Fibroblast of skin of right quadriceps (primary cell): ENCODE measurements at places on chromosomes 7 and 10.

GRCh38 chr7:20466543-20467021 lies 135.9 kb downstream of the ITGB8 start:
- DNase-seq, result no peak

DNA sequence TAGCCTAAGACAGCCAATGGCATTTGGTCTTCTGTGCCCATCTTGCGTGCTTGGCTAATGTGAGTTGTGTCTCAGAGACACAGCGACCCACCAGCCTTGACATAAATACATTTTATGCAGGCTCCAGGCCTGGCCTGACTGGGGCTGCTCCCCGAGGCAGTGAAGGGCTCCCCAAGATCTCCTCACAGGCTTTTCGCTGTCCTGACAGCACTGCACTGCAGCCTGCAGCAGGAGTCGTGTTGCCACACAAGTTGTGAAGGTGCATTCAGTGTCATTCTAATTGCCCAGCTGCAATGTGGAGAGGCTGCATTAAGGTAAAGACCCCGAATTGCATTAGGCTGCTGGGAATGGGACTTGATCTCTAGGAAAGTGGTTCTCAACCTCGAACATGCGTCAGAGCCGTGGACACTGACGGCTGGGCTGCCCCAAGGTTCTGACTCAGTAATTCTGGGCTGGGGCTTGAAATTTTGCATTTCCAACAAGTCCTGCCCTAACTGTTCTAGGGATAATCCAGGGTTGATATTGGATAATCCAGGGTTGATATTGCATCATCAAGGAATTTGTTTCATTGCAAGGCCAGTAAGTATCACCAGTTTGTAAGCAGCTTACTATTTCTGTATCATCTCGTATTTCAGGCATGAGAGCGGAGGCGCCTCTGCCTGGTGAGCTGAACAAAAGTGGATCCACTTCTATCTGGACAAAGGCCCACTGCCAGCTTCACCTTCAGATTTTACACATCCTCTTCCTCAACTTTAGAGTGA lies 108.7 kb upstream of the INSIG1 start:
- DNase-seq, result peak; percentile 83

DNA sequence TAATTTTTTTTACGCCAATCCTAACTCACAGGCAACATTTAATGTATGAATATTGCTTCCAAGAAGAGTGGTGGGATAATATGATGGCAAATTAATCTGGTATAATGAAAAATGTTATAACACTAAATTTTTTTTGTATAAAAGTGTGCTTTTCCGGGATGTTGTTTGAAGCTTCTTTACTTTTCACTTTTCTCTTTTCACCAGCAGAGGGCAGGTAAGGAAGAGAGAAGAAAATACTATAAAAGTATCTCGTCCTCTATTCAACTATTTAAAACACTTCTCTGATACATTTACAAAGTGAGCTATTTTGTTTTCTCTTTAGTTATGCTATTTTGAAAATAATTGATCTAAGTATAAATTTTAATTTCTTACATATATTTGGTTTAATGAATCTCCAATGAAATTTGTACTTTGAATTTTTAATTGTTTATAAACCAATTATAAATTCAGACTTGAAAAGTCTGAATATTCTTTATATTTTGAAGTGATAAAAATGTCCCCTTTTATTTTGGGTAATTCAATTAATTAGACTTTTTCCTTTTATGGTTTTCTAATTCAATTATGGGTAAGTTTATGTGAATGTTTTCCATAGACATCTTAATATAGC lies 20.7 kb upstream of the CFTR start:
- peak; percentile 9 for DNase-seq

DNA sequence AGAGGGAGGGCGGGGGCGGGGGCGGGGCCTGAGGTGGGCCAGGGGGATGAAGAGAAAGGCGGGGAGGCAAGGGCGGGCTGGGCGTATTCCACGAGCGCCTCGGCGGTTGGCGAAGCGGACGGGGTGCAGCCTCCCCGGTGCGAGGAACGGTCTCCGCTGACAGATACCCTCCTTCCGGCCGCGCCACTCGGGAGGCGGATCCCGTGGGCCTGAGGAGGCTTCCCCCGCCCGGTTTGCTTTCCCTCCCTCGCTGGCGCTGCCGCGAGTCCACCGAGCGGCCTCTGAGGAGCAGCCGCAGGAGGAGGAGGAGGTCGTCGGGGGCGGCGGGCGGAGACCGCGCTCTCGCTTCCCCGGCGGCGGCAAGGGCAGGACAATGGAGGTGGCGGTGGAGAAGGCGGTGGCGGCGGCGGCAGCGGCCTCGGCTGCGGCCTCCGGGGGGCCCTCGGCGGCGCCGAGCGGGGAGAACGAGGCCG lies at the start of gene TRIM24:
Gene TRIM24, plus strand, starts transcription at position 84 of the 473 bp plus-strand sequence. Its CDS starts 290 bp downstream, at position 374.
- no peak for DNase-seq

GRCh38 chr7:15131661-15132060 lies 229.1 kb upstream of the DGKB start:
- no peak for DNase-seq

DNA sequence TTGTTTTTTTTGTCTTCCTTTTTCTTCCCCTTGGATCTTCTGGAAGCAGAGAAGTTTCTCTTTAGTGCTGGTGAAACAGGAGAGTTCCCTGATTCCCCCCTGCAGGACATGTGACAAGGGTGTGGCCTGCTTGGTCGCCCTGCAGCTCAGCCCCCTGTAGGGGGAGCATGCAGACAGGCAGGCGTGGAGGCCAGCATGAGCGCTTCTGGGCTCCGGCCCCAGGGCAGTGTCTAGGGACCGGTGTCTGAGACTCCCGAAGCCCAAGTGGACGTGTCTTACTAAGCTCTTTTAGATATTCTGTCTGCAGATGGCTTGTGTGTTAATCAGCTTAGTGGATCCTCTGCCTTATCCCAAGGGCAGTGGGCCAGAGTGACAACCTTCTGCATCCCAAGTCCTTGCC lies 26.1 kb downstream of the PRSS58 start:
- DNase-seq, result no peak

DNA sequence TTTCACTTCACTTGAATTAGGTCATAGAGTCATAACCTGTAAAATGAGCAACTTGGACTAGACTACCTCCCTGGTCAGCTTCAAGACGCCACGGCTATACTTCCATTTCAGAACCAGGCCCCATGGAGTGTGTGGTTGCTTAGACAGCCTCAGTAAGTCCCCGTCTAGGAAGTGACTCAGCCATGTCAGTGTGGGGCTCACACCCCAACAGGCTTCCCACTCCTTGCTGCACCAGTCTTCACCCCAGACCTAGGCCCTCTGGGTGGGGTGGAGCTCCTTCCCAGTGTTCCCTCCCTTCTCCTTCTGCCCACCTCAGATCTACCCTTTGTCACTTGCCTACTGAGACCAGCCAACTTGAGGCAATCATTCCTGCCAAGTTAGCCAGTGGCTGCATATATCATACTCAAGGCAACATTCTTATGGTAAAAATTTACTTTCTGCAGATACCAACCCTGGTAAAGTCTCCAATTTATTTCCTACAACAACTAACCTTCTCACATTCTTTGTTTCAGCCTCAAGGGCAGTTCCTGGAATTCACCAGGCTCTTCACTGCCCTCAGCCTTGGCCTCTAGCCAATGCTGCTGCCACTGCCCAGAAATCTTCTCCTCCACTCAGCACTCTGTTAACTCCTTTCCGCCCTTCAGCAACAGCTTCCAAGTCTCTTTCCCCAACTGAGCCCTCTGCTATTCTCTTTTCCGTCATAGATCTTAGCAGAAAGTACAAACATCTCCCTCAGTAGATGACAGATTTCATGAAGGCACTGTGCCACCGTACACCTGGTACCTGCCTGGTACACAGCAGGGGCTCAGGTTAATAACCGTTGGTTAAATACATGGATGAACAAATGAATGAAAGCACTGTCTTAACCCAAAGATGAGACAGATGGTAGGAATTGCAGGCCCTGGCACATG lies 31.3 kb upstream of the ZNRF2 start:
- no peak for DNase-seq

DNA sequence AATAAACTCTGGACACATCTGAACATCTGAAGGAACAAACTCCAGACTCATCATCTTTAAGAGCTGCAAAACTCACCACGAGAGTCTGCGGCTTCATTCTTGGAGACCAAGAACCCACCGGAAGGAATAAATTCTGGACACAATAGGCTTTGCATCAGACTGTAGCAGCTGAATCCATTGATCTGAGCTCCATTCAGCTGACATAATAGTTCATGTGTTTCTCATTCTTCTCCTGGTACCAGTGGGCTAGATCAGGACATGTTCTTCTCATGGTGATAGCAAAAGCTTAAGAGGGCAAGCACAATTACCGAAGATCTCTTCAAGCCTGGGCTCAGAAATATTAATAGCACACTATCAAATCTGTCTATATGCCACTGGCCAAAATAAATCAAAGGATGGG lies 20.5 kb upstream of the GNAI1 start:
- no peak for DNase-seq

GRCh38 chr10:13956826-13957225 lies 370.1 kb downstream of the PRPF18 start:
- peak; percentile 47 for DNase-seq

- no peak for DNase-seq
Measured at GRCh38 chr10:123458933-123459332, 207.2 kb upstream of the GPR26 start.

DNA sequence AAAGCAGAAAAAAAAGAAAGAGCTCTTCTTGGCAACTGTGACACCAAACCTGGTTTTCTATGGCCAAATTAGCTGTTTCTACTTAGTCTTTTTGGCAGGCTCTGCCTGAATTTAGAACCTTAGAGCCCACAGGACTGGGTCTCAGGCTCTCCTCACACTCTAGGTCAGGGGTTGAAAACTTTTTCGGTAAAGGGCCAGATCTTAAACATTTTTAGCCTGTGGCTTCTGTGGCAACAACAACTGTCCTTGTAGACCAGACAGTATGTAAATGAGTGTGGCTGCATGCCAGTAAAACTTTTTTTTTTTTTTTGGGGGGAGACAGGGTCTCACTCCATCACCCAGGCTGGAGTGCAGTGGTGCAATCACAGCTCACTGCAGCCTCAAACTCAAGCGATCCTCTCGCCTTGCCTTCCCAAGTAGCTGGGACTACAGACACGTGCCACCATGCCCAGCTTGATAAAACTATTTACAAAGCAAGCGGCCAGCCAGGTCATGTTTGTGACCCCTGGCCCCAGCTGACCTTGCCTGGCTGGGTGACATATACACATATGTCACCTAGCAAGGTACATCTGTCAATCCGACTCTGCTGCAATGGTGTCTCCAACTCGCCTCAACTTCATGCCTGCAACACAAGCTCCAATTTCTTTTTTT lies 17.4 kb downstream of the KPNA7 start:
- no peak for DNase-seq

GRCh38 chr10:17222329-17222728 lies 5.7 kb upstream of the VIM start:
- no peak for DNase-seq

DNA sequence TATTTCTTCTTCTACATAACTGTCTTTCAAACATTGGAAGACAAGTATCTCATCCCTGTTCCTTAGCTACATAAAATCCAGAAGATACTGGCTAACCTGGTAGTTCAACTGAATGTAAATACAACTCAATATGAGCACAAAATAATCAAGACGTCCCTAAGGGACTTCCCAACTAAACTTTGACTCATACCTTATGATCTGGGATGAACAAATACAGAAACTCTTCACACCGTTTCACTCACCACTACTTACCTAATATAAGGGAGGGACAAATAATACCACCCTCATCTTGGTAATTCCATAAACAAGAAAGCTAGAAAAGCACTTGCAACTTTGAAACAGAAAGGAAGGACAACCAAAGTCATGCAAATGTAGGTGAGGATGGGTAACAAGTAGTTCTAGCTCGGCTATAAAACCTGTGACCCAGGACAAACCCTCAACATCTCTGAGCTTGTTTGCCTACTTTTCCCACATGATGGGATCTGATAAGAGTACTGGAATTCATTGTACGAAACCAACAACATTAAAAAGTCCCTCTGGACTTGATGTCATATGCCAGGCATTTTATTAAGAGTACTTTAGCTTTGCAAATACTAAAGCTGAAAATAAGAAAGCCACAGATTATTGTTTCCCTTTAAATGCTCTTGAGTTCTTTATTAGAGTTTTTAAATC lies 121.9 kb downstream of the STRA8 start:
- no peak for DNase-seq

DNA sequence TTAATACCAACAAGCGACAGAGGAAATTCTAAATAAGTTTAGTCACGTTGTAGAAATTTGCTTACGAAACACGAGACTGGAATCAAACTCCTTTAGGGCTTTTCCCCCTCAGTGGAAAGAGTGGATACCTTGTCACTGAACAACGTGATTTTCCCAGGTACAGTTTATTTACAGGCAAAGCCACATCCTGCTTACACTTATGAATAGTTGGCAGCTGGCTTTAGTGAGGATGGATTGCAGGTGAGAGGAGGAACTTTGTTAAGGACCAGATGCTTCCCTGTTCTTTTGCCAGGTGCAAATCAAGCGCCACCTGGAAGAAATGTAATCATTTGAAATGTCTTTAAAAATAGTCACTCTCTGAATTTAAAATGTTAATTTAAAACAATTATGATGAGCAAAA lies 282.4 kb downstream of the ADARB2 start:
- no peak for DNase-seq

DNA sequence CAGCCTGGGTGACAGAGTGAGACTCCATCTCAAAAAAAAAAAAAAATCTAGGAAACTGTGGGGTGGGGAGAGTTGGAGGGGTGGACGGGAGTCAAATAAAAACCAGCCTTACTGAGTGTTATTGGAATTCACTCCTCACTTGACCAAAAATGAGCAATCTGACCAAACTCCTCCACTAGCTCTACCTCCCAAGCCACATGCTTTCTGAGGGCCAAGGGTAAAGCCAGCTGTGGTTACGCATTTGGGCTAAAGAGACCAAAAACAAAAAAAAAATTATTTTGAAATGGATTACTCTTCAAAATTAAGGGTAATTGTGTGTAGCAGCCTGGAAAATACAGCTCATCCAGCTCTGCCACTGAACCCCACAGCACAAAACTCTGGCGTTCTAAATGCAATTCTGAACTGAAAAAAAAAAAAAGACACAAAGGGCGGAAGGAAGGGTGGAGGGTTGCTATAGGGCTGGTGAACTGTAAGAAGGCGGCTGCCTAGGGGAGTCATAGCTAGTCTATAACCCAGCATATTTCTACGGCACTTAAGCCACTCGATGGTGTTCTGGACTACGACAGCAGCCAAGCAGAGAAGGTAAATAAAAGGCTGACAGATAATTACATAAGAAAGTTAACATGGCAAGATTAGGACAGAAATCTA lies 7.8 kb downstream of the ELMO1 start:
- no peak for DNase-seq

DNA sequence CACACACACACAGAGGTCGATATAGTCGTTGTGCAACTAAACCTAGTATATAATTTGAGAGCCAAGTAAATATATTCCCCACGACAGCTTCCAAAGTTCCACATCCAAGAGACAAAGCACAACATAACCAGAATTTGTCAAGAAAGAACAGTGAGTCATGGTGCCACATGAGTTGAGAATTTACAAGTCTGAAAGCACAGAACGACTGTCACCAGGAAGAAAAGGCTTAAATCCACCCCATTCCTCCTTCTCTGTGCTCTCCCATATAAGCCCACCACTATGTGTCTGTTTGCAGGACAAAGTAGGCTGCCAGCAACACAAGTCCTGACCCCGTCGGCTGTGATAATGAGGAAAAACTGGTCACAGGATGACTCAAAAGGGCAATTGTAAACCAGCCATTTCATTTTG lies 32.8 kb downstream of the GSAP start:
- DNase-seq, result peak; percentile 2
